GM12892 (cell line): ENCODE measurements at places on chromosomes 2 and 18.

- DNase-seq = no peak
Observed at GRCh38 chr18:40159141-40160017, 1795.7 kb upstream of the PIK3C3 start.

GRCh38 chr2:4101936-4102335, 398.6 kb downstream of the DCDC2C start:
- DNase-seq = no peak

GRCh38 chr2:10482460-10482859, 34.3 kb upstream of the ODC1 start:
- no peak for DNase-seq

- no peak for DNase-seq
Observed at GRCh38 chr2:64036034-64036705, 16.9 kb upstream of the VPS54 start.
